Activated CD4-positive, alpha-beta T cell treated with anti-CD3 and anti-CD28 coated beads for 1 hour (primary cell): ENCODE measurements at places on chromosomes 12 and 14.

GRCh38 chr14:85333313-85333712, 196.6 kb upstream of the FLRT2 start:
- DNase-seq, result no peak

- DNase-seq, result no peak
These were observed 17.1 kb downstream of the CATSPERB start for GRCh38 chr14:91714805-91715204.

GRCh38 chr14:87960013-87960787, 32.8 kb downstream of the GALC start:
- DNase-seq, result no peak

DNA sequence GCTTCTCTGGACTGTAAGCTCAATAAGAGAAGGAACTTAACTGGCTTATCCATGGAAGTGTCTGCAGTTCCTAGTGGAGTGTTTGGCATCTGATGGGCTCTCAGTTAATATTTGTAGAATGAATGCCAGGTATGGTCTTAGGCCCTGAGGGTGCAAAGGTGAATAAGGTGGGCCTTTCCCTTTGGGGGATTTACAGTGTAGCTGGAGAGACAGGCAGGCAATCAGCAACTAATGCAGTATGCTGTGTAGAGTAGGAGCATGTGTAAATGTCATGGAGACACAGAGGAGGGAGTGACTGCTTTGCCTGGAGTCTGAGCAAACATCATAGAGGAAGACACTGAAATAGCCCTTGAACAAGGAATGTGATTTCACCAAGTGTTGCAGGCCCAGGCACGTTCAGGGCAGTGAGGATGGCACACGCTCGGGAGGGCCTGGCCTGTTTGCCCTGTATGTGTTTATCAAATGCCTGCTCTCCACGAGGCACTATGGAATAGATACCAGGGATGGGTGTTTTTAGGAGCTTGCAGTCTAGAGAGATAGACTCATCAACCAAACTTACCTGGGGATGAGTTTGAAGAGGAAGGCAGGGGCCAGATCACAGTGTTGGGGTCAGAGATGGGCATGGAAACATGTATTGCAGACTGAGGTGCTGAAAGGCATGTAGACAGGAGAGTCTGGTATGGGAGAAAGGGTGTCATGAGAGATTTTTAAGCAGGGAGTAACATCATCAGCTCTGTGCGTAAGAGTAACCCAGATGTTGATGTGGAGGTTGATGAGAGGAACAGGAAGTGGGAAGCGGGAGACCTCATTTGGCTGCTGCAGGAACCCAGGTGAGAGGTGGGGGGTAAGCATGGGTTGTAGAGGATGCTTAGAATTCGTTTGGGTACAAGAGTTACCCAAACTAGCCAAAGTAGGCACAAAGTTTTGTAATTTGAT, 54.1 kb downstream of the PLXNC1 start:
- DNase-seq, result no peak
